ENCODE measurements at places on chromosomes 16 and 17. TPM values are rescaled to one million over a fixed set of nuclear protein-coding genes. Genes with fewer than 3 reads are reported as not detected.

The CES5A gene
- not detected for total RNA-seq

The TMC7 gene
- 1.8 TPM for total RNA-seq

The CD300LF gene
- total RNA-seq: not detected

The CHCT1 gene
- not detected for total RNA-seq

The LITAFD gene
- not detected for total RNA-seq

The PTGES3L gene
- 0.28 TPM for total RNA-seq

The SOST gene
- not detected for total RNA-seq

The CCL13 gene
- not detected for total RNA-seq

The PRSS33 gene
- total RNA-seq: not detected

The PHOSPHO1 gene
- total RNA-seq: not detected

The TNFRSF13B gene
- total RNA-seq: not detected

The DYNLL2 gene
- 11.3 TPM for total RNA-seq

The CCDC43 gene
- total RNA-seq: 27.9 TPM

The GRB2 gene
- total RNA-seq: 120 TPM

The GUCY2D gene
- 0.14 TPM for total RNA-seq

The AP2B1 gene
- total RNA-seq: 81.5 TPM

All from airway epithelial cell (primary cell).